Stimulated activated CD8-positive, alpha-beta memory T cell treated with anti-CD3 and anti-CD28 coated beads, Interleukin-15, amount 100 ng/mL, for 4 hours (primary cell): ENCODE measurements at places on chromosomes 2 and 18.

DNA sequence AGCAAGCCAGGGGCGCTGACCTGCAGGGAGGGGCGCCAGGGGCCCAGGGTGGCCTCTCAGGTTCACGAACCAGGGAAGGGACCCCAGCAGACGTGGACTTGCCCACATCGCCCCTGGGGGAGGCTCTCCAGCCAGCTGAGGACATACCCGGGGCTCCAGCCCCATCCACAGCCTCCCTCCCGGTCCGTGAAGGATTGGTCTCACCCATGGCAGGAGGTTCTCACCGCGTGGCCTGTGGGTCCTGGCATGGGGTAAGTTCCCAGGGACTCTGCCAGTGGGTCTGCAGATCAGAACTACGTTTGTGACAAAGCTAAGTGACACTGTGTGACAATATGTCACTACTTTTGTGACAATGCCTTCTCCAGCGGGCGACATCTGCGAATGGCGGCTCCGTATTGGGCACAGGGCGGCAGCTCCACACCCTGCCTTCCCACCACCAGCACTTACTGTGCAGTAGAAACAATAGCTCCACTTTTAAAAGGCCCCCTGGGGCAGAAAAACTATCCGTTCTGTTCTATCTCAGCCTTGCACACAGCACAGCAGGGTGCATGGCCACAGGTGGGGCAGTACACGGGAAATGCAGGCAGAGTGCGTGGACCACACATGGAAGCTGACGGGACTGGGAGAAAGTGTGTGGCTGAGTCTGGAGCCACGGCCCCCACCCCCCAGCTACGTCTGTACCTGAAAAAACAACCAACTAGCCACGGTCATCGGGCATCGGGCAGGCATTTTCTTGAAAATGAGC is 65.2 kb upstream of the CTDP1 start:
- DNase-seq = no peak

DNA sequence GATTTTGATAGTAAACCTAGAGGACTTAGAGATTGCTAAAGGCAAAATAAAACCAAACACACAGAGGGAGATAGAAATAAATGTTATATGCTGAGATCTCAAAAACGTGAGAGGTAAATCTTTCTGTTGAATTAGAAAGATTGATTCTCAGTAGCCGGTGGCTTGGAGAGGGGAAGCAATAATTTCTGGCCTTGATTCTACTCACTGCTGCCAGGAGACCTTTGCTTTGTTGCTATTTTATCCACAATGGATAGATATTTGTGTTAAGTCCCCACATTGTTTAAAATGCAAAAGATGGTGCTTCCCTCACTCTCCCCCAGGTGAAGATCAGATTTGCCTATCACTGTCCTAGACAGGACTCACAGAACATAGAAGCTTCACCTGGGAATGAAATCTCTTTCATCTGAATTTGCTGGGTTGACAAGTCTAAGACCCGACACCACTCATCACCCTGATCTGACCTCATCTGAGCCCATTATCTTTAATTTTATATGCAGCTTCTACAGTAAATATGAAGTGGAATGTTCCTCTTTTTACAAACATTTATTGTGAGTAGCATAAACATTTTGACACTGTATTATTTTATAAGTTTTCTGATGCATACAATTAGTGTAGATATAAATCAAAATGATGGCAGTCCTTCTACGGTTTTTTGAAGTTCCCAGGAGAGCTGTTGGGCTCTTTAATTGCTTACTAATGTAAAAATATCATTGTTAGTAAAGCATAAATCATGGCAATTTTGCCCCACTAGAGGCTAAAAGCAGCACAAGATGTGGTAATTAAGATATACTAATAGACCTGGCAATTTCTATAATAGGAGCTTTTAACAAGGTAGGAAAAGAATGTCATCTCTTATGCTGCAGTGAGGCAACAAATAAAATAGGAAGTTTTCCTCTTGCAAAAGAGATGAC is 149.7 kb downstream of the DCC start:
- DNase-seq = no peak

DNA sequence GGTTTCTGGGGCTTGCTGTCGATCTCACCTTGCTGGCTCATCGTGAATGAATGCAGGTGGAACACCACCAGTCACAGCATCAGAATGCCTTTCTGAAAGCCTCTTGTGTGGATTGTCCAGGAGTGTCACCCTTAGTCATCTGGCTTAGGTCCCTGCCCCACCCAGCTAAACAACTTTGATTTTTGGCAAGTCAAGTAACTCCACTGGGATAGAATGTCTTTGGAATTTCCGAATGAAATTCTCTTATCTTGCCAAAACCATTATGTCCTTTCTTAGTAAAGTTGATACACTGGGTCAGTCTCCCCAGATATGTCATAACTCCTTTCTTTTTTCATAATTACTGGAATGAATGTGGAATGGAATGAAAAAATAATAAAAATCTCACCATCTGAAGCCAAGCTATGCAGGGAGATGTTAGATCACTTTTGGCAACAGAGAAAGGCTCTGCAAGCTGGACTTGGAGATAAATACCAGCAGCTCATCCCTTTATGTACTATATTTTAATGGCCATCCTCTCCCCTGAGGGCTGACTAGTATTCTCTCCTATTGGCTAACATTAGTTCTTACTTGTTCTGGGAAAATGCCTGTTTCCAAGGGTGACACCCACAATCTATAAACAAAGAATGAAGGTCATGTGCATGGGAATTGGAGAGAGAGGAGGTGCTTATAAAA is 35.4 kb downstream of the INSIG2 start:
- DNase-seq = no peak

- DNase-seq = no peak
Measured at GRCh38 chr2:38274286-38275276, 102.5 kb downstream of the ATL2 start.

DNA sequence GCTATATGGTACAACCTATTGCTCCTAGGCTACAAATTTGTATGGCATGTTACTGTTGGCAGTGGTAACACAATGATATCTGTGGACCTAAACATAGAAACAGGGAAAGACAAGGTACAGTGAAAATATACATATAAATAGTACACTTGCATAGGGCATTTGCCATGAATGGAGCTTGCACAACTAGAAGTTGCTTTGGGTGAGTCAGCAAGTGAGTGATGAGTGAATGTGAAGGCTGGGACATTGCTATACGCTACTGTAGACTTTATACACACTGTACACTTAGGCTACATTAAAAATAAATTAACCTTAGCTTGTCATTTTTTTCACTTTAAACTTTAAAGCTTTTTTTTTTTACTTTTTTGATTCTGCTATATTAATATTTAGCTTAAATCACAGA is 500.0 kb upstream of the SETBP1 start:
- no peak for DNase-seq

GRCh38 chr2:110780461-110780860 is 48.1 kb downstream of the ACOXL start:
- DNase-seq = no peak

- DNase-seq = no peak
Measured at GRCh38 chr2:234991793-234992192, 40.0 kb downstream of the SH3BP4 start.

DNA sequence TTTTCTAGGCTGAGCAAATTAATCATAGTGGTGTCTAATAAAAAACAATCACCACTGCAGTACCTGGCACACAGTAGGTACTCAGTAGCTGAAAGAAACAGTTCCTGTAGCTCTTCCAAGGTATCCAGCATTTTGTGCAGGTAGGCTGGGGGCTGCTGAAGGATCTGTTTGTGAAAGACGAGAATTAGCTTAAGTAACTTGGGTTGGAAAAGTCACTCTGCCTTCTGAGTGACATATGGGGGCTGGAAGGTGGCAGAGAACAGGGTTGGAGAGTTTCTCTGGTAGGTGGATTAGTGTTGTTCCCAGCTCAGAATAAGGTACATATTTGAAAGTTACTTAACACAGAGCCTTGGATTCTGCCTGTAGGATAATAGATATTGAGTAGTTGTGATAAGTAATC is 72.8 kb downstream of the FMNL2 start:
- DNase-seq = no peak

GRCh38 chr18:58288921-58289797 is 245.1 kb downstream of the NEDD4L start:
- DNase-seq = no peak

GRCh38 chr2:195620501-195620900 is 36.5 kb upstream of the SLC39A10 start:
- DNase-seq = no peak

DNA sequence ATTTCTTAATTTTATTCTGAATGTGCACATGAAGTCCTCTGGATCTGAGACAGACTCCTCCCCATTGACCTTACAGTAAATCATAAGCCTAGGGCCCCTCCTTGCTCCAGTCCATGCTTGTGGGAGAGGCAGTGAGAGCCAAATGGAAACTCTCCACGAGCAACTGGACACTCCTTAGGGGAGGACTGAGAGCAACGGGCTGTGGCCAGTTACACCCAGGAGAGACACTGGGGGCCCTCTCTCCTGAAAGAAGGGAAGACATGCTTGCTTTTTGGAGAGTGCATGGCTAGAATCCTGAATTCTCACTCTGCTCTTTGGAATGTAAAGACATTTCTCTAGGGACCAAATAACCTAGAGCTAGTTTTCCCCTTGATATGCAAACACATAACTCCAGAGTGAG is 49.0 kb upstream of the BIN1 start:
- no peak for DNase-seq

DNA sequence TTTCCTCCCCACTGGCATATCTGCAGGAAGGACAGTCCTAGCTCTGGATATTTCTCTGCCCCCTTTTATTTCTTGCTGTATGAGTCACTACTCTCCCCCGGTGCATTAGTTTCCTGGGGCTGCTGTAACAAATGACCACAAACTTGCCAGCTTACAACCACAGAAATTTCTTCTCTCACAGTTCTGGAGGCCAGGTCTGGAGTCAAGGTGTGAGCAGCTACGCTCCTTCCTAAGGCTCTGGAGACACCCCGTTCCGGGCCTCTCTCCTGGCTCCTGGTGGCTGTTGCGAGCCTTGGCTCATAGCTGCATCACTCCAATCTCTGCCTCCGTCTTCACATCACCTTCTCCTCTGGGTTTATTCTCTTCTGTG is 34.1 kb downstream of the PTPRM start:
- DNase-seq = no peak

DNA sequence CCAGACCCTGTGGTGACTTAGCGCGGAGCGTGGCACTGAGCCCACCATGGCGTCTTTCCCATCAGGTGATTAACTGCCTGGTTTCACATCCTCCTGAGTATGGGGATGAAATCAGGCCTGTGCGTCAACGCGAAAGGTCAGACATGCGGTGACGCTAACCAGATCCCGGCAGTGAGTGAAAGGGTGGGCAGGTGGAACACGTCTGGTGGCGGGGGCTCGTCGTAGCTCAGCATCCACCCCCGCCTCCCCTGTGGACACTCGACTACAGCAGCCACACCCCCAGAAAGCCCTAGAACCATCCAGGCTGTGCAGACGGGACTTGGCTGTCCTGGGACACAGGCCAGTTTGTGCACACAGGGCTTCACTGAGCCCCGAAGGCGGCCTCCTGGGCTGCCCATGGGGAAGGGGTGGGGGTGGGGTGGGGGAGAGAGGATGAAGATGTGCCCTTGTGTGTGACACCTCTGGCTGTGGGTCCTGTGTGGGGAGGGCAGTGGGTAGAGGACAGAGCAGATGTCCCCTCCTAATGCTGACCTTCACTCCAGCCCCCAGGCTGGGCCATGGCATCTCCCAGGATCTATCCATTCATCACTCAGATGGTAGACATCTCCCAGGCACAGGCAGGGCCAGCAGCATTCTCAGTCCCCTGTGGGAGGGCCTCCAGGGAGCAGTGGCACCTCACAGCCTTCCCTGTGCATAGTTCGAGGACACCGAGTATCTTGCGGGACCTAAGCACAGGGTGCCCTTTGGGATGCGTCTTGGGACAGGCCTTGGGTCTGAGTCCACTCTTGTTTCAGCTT is 27.5 kb downstream of the RAMP1 start:
- DNase-seq = no peak

GRCh38 chr2:199148076-199148845 is 309.5 kb downstream of the SATB2 start:
- no peak for DNase-seq

- no peak for DNase-seq
Measured at GRCh38 chr2:50651676-50652075, 380.3 kb downstream of the NRXN1 start.

DNA sequence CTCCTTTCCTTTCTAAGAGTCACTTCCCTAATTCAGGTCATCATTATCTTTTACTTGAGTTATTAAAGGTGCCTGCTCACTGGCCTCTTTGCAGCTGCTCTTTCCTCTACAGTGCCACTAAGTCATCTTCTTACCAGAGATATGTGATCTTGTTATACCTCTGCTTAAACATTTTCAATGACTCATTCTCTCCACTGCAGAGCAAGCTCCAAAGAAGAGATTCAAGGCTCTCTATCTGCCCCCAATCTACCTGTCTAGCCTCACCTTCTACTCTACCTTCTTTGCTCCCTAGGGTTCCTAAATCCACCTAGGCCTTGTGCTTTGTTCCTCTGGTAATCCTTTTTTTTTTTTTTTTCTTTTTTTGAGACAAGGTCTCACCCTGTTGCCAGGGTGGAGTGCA is 3.1 kb downstream of the ARHGEF33 start:
- no peak for DNase-seq

DNA sequence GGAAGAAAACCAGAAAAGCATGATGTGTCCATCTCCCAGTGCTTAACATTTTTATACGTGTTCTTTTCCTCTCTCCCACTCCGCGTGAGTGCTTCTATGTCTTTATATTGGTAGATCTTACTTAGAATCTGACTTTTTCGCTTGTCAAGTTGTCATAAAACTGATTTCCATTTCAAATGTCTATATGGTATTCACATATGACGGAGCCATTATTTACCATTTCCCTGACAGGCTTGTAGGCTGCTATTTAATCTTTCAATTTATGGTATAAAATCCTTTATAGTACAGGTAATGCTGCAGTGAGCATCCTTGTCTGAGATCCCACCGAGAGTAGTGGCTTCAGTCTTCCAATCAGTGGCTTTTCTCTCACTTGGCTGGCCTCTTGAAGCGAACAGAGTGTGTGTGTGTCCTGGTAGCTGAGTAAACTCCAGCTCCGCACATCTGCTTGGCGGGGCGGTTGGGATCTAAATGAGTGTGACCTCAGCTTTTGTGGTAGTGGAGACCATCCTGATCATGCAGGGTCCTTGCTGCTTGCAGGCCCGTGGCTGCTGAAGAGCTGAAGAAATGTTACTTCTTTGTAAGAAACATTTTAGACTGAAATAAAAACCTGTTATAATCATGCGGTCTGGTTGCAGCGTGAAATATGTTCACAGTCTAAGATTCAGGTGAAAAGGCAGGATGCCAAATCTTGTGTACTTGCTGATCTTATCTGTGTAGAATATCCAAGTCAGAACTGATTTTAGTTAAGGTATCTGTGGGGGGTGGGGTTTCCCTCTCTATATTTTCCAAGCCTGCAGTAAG is 40.2 kb downstream of the INPP4A start:
- no peak for DNase-seq

GRCh38 chr2:153584244-153584643 is 105.7 kb upstream of the RPRM start:
- no peak for DNase-seq

- no peak for DNase-seq
Measured at GRCh38 chr2:68426848-68427579, 40.1 kb downstream of the FBXO48 start.

- no peak for DNase-seq
Measured at GRCh38 chr2:240018071-240018750, 6.9 kb downstream of the NDUFA10 start.
